ENCODE measurements at places on chromosomes 1 and 21.

DNA sequence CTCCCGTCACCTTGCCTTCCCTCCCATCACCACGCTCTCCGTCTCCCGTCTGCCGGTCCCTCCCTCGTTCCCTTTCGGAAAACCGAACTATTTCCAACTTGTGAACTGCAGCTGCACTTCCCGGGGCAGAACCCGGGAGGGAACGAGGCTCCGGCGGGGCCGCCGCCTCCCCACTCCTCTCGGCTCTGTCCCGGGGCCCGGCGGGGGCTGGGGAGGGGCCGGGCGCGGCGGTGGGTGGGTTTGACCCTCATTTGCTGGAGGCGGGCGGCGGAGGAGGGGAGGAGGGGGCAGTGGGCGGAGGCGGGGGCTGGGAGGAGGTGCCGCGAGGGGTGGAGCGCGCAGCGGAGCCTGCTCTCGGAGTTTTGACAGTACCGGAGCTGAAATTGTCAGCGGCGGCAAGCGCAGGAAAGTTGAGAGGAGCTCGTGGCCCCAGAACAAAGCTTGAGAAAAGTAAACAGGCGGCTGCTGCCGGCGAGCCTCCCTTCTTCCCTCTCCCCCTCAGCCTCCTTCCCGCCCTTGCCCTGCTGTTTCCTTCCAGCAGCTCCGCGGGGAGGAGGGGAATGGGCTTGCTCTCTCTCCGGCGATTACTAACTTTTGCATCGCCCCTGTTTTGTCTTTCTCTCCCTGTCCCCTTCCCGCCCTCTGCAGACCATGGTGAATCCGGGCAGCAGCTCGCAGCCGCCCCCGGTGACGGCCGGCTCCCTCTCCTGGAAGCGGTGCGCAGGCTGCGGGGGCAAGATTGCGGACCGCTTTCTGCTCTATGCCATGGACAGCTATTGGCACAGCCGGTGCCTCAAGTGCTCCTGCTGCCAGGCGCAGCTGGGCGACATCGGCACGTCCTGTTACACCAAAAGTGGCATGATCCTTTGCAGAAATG is 2.9 kb downstream of the LMO4 start:
- DNase-seq = peak; percentile 89

DNA sequence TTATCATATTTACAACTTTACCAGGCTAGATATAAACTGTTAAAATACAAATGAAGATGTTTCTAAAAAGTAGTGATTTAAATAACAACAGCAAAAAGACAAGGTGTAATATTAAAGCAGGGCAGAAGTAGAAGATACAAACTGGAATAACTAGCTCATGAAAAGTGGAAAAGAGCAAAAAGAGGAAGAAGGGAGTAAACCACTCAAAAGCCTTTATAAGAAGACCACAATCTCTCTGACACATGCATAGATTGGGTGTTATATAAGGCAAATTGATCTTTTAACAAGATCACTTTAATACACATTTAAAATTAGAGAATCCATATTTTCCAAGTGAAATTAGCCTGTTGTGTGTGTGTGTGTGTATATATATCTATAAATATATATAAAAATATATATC is 5.0 kb downstream of the DENND1B start:
- no peak for DNase-seq

DNA sequence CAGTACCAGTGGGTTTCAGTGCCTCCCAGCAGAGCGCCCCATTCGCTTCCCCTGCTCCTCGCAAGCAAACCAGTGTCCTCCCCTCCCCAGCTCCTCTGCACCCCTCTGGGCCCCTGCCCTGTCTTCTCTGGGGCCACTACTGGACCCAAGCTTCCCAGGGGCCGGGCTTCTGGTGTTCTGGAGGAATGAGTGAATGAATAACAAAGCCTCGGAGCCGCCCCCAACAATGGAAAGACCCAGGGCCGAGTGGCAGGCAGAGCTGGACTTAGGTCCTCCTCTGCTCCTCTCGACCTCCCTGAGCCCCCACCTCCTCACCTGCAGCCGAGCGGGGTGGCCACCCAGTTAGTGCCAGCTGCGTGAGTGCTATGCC is 37.6 kb downstream of the MATN1 start:
- no peak for DNase-seq

- no peak for DNase-seq
Measured at GRCh38 chr21:27388825-27389224, 421.9 kb upstream of the ADAMTS5 start.

DNA sequence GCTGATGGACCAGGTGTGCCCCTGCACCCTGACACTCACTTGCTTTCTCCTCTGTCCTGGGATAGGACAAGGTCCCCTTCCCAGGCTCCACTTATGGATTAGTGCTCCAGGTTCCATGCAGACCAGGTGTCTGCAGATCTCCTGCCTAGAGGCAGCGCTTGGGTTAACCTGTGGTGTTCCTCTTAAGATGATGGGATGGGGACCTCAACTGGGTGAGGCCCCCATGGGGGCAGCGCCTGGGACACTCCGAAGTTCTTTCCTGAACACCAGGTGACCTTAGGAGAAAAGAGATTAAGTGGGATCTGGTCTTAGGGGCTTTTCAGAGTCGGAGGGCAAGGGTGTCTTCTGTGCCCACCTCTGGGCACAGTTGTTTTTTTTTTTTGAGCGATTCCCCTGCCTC is 21.2 kb downstream of the TNNT2 start:
- no peak for DNase-seq

DNA sequence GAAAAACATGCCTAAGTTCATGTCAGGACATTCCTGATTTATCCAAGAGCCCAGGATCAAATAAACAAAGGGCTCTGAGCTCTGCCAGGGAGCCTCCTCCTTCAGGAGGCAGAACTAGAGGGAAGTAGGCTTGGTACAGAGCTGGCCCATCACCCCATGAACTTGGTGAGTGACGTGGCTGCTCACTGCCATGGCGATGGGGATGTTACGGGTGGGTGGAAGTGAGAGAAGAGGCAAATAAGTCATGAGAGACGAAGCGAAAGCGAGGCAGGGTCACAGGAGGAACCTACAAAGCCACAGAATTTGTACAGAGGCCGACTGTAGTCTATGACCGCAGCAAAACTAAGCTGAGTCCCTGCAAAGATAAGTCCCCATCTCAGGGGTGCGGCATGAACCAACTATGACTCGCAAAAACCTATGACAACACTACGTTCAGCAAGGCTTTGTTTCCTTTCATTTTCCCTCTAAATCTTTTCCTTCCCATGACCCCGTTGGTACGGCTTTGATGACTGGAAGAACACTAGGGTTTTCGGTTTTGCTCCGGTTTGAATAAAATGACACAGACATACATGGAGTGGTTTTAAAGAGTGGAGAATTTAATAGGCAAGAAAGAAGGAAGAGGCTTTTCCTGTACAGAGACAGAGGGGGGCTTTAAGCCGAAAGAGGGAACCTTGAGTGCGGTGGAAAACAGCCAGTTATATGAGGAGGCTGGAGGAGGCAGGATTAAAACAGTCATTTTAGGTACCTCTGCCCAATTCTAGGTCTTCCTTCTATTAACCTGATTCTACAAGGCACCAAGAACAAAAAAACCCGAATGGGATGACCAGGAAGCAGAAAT is 74.1 kb downstream of the CD46 start:
- DNase-seq = no peak

GRCh38 chr1:161702250-161702649 is 4.8 kb upstream of the FCRLA start:
- peak; percentile 9 for DNase-seq

GRCh38 chr1:234478152-234478480 is 863 bp downstream of the TARBP1 start:
- DNase-seq = peak; percentile 49

GRCh38 chr1:185733818-185734735 is at the start of gene HMCN1:
Gene HMCN1 (plus strand): TSS chr1:185734391. CDS start chr1:185734780, 389 bp downstream.
- peak; percentile 94 for DNase-seq

- DNase-seq = no peak
Measured at GRCh38 chr1:18734001-18734400, 103.4 kb downstream of the PAX7 start.

GRCh38 chr1:184800876-184801275 is 46.2 kb upstream of the EDEM3 start:
- no peak for DNase-seq

DNA sequence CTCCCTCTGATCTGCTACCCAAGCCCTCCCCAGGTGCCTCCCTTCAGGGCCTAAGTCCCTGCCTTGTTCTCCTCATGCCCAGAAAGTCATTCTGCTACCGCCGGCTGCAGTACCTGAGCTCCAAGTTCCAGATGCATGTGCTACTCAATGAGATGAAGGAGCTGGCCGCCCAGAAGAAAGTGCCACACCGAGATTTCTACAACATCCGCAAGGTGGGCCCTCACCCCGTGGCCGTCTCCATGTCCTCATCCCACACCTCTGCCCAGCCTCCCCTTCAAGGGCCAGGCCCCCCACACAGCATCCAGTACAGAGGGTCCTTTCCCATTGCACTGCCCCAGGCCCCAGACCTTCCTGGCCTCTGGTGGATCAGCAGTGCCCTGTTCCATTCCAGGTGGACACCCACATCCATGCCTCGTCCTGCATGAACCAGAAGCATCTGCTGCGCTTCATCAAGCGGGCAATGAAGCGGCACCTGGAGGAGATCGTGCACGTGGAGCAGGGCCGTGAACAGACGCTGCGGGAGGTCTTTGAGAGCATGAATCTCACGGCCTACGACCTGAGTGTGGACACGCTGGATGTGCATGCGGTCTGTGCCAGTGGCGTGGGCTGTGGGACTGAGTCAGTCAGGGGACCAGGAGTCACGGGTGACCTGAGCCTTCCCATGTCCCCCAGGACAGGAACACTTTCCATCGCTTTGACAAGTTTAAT is 8.2 kb downstream of the AMPD2 start:
- DNase-seq = no peak

DNA sequence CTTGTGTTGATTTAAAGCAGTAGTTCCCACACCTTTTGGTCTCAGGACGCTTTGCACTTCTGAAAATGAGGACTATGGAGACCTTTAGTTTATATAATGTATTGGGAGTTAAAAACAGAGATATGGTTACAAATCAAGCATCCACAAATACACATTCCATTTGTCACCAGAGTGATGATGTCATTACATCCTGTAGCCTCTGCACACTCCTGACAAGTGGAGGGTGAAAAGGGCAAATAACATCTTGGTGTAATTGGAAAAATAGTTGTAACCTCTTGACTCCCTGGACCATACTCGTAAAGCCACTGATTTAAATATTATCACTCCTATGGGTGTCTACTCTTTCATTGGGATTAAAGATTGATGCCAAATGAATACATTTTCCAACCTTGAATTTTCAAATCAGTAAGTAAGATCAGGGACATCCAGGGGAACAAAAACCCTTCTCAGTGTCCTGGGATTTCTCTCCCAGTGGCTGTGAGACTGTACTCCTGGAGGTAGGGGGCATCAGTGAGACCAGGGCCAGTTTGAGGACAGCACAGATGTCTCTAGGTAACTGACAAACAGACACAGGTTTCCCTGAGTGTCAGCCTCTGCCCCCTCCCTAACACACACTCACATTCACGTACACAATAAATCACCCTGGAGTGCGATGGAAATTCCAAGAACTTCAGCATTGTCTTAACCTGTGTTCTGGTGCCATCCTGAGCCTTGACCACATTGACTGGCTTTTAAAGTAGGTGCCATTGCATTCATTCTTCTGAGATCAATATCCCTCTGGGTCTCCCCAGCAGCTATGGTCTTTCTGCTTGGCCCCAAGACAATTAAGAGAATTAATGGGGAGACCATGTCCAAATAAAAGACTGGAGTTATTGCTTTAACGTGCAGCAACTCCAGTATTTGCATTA is 63.0 kb downstream of the NR5A2 start:
- DNase-seq = peak; percentile 40

DNA sequence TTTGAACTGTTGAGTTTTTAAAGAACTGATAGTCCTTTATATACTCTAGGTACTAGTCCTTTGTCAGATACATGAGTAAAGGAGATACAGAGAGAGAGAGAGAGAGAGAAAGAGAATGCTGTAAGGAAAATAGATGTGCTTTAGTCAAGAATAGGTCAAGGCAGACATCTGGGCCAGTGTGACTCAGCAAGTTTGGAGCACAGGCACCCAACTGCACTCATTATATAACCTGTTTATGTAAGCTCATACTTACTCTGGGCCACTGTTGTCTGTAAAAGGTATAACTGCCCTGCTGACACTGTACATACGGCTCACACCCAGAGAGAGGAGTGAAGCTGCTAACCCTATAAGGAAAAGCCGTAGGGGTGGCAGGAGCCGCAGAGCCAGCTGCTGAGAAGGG is 32.2 kb upstream of the AKT3 start:
- no peak for DNase-seq

DNA sequence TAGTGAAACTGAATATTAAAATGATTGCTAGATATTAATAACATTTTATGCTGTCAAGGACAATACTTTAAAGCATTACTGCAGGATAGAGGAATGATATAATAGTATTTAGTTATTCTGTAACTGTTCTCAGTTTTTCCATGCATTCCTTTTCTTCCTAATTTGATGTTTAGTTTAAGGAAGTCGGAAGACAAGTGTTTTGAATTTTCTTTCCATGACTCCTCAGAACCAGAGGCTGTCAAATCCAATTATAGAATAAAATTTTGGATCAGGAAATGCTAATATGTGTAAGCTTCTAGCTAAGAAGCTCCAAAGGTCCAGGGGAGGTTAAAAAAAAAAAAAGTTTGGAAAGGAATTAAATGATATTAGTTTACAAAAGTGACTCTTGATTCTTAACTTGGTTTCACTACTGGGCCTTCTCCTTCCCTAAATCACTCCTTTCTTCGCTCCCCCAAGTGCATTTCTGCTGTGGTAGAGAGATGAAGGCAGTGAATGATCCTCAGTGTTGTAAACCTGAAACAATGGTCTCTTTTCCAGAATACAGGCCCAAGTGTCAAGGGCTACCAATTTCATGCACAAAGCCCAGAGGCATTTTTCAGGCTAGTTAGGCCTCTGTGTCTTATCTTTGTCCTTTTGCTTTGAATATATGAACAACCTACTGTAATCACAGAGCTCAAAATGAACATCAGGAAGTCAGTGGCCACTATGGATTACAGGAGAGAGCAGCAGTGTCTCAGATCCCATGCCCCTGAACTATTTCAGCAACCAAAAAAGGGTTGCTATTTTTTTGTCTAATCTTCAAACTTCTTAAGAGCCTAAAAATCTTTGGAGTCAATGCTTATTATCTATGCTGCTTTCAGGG is 6.2 kb downstream of the ADSS2 start:
- no peak for DNase-seq

- DNase-seq = no peak
Measured at GRCh38 chr1:159970932-159971342, 16.9 kb upstream of the SLAMF9 start.

- DNase-seq = peak; percentile 34
Measured at GRCh38 chr1:205317311-205317917, 4.1 kb downstream of the NUAK2 start.

DNA sequence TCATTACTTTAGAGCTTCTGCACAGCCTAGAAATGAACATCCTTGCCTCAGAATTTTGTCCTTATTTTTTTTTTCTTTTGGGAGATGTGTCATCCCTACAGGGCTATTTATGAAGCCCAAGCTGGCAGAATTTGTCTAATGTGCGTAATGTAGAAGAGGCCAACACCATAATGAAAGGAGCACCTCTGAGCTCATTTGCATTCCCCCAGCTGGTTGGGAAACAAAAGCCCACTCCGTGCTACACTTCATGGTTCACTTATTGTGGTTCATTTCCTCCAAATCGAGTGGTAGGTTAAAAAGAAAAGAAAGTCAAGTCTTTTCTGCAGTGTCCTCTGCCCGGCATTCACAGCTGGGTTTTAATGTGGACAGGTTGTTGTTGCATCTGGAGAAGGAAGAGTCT is 73.5 kb downstream of the KAZN start:
- DNase-seq = no peak

- DNase-seq = no peak
Measured at GRCh38 chr1:18289597-18289996, 182.0 kb downstream of the IGSF21 start.

- DNase-seq = peak; percentile 64
Measured at GRCh38 chr1:205983925-205984725, 19.1 kb downstream of the RAB7B start.

- DNase-seq = peak; percentile 98
Measured at GRCh38 chr1:153568367-153569099, 2.9 kb upstream of the S100A2 start.
